ENCODE measurements at places on chromosomes 5 and 9.

DNA sequence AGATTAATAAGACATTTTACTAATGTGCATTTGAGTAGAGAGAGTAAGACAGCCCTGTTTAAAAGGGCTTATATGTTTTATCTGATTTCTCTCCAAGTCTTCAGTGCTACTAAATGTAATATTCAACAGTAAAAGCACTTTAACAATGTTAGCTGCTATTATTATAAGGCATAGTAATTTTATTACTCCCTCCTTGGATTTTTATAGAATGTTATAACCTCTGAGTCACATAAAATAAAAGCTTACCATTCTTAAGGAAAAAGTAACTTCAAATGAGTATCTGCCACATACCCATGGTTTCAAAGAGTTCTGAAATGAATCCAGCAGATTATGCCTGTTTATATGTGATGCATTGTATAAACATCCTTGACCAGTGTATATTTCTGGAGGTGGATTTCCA is 19.0 kb downstream of the SPDL1 start:
- DNase-seq: no peak

DNA sequence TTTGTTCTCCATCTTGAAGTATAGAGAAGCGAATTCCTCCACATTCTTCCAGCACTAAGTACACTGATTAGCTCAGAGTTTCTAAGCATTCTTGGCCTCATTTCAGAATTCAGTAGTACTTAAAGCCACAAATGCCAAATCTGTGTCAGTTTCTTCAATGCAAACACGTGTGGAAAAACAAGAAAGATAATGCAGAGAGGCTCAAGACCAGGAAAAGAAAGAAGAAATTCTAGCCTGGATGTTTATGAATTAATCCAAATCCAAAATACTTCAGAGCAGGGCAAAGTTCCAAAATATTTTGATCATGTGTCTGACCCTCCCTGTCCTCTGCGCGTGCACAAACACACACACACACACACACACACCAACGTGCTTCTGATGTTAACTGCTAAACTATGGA is 457.6 kb downstream of the SLCO4C1 start:
- DNase-seq: no peak

DNA sequence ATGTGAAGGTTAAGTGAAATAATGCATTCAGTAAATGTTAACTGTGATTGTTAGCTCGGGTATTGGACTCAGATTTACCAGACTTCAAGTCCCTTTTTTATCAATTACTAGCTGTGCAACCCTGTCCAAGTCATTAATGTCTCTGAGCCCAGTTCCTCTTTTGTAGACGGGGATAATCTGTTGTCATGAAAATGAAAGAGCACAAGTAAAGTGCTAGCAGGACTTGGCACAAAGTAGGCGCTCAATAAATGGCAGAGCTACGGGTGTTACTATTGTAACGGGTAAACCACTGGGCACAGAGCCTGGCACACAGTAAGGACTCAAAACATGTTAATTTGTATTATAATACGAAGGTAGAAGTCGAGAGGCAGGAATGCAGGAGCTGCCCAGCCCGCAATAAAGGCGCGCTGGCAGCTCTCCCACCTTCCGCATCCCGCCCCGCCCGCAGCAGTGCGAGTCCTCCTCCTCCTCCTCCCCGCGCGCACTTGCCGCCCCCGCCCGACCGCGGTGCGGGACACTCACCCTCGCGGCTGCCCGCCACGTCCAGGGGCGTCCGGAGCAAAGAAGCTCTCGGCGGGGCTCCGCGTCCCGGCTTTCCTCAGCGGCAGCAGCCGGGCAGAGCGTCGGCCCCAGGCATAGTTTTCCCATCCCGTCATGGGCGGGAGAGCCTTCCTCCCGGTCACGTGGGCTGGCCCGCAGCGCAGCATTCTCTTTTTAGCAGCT is at the start of gene C1QTNF2:
C1QTNF2 (minus strand) TSS at position 637 of the 723 bp plus-strand sequence. CDS start 15,615 bp downstream, outside the sequence.
- no peak for DNase-seq

GRCh38 chr5:103896593-103896992 is 334.0 kb upstream of the NUDT12 start:
- DNase-seq: no peak

DNA sequence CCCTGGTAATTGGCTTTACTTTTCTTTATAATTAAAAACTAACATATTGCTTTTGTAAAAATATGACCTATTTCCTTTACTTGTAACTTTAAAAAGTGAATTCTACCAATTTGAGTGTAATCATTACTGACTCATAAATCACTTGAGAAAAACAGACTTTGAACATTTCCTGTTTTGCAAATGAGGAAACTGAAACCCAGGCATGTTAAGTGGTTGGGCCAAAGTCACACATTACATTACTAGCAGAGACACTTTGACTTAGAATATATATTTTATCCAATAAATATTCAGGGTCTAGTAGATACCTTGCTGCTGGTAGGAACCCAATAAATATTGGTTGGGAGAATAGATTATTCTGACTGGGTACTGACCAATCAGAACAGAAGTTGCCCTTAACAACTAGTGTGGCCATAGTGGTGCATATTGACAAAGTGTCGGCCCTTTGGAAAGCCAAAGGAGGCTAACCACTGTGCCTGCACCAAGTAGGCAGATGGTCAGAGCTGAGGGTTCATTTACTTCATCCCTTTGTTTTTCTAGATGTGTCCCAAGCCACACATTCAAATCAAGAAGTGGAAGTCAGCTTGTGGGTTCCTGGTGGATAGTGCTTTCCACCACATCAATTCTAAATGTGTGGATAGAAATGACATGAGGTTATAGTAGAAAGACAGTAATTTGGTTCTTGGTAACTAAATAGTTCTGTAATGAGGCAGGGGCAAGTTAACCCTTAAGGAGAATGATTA is 365.1 kb upstream of the RIOK2 start:
- DNase-seq: no peak

GRCh38 chr5:128491291-128491690 is 46.8 kb downstream of the FBN2 start:
- no peak for DNase-seq

- no peak for DNase-seq
Measured at GRCh38 chr9:19386502-19387044, 6.5 kb upstream of the RPS6 start.

GRCh38 chr9:4822057-4822456 is 29.3 kb downstream of the RCL1 start:
- DNase-seq: no peak
